ENCODE measurements at places on chromosomes 1 and 21.

- DNase-seq, result no peak
These were observed 67.4 kb upstream of the SIPA1L2 start for GRCh38 chr1:232697187-232697822.

- DNase-seq, result no peak
These were observed 44.7 kb downstream of the SLC30A10 start for GRCh38 chr1:219883400-219884332.

- no peak for DNase-seq
These were observed 137.7 kb downstream of the SETD4 start for GRCh38 chr21:35922618-35923017.

DNA sequence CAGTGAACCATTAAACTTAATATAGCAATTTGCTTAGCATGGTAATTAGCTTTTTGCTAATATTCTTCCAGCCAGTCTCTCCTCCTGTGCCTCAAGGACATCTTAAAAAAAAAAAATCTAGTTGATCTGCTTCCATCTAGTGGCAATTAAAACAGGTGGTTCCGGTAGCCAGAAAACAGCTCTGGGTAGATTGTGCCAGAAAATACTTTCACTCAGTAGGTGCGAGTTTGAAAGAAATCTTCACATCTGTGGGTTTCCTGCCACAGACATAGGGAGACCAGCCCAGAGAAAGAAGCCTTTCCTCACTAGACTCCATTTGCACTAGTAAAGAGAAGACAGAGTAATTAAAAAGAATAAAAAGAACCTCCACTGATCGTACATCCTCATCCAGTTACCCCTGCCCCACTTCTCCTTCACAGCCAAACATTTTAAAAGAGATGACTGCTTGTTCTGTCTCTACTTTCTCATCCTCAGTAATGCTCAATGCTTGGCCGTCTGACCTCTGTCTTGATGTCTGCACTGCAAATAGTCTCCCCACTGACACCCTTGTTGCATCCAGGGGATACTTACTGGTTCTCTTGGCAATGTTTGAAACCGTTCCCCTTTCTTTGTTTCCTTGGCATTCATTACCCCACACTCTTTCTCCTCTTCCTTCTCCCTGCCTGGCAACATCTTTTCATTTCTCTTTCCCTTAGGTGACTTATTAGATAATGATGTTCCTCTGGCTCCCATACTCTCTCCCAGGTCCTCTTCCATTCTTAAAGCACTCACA lies 16.9 kb downstream of the SELL start:
- no peak for DNase-seq

DNA sequence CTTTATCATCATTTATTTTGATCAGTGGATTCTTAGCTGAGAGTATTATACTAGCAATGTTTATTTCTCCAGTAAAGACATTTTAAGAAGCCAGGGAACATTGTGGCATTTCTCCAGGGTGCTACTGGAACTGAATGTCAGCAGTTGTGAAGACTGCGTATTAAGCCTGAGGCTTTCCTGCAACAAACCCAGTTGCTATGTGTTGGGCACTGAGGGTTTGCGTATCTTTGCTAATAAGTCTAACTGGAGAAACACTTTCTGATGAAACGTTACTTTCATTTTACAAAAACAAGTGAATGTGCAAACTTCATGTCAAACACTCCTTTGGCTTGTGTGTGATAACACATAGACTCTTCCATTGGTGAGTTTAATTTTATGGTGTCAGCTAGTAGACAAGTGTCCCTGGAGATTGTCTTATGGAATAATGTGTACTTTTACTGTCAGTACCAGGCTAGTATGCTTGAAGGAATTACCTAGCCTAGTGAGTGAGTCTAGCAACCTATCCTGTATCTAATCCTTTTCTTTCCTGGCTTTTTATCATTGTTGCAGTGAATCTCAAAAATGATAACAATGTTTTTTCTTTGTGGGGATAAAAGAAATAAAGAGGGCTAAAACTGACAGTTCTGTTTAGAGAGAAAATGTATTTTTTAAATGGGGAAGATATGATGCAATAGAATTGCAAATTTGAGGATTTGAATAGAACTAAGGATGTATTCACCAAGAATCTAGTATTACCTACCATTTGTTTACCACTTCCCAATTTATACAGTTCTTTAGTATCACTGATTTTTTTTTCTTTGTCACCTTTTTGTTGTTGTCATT lies 70.1 kb downstream of the MTR start:
- no peak for DNase-seq

DNA sequence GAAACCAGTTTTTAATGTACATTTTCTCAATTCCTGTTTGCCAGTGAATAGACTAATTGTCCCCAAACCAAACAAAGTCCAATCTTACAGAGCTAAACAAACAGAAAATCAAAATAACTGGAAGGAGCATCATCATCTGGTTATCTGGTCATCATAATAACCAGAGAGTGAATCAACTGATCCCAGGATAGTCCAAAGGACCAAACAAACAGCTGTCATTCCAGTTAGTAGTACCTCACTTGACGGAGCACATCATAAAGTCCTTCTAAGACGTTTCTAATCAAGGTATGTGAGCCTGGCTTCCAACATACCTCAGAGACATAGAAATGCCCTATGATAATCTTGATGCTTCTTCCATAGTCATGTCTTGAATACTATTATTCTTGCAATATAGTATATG lies 240.5 kb downstream of the LTN1 start:
- DNase-seq, result no peak

GRCh38 chr1:242890192-242890741 lies 364.8 kb downstream of the CEP170 start:
- no peak for DNase-seq

DNA sequence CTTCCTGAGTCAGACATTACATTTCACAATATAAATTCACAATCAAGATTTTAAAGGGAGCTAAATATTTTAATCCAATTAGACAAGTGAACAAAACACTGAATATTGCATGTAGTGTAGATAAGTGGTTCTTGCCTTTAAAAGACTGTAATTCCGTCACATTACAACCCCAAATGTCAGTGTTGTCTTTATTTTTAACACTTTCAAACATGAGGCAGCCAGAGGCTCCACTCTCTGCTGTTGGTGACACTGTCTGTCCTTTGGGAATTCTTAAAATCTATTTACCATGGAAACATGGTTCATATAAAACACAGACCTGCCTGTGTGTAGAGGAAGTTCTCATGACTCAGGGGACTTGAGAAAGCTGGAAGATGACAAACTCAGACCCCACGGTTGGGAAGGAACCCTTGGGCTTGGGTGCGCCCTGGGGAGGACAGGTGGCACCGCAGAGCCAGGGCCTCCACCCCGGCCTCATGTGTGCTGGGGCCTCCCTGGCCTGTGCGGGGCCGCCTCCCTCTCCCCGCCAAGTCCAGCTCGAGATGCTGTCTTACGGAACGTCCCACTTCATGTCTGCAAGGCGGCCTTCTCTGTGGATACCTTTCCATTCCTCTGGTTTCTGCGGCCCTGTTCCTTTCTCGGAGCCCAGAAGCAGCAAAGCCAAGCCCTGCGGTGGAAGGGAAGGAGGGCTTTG lies 239.0 kb downstream of the SDCCAG8 start:
- no peak for DNase-seq

GRCh38 chr21:18157406-18157805 lies 87.2 kb upstream of the CHODL start:
- no peak for DNase-seq

GRCh38 chr1:225923381-225923691 lies 714 bp downstream of the PYCR2 start:
- DNase-seq, result no peak

DNA sequence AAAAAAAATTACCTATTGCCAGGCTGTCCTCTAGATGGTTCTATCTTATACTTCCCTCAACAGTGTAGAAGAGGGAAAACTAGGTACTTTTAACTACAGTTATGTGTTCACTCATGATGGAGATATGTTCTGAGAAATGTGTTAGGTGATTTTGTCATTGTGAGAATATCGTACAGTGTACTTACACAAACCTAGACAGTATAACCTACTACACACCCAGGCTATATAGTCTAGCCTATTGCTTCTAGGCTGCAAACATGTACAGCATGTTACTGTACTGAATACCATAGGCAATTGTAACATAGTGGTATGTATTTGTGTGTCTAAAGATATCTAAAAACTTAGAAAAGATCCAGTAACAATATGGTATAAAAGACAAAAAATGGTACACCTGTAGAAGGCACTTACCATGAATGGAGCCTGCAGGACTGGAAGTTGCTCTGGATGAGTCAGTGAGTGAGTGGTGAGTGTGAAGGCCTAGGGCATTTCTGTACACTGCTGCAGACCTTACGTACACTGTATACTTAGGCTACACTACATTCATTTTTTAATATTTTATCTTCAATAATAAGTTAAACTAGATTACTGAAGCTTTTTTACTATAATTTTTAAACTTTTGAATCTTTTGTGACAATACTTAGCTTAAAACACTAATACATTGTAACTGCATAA lies 13.2 kb downstream of the MGST3 start:
- no peak for DNase-seq

GRCh38 chr1:226641671-226642231 lies 93.2 kb downstream of the STUM start:
- no peak for DNase-seq

GRCh38 chr1:54010415-54011117 lies 7.4 kb downstream of the LDLRAD1 start:
- no peak for DNase-seq

GRCh38 chr1:208187499-208188041 lies 56.6 kb downstream of the PLXNA2 start:
- no peak for DNase-seq

DNA sequence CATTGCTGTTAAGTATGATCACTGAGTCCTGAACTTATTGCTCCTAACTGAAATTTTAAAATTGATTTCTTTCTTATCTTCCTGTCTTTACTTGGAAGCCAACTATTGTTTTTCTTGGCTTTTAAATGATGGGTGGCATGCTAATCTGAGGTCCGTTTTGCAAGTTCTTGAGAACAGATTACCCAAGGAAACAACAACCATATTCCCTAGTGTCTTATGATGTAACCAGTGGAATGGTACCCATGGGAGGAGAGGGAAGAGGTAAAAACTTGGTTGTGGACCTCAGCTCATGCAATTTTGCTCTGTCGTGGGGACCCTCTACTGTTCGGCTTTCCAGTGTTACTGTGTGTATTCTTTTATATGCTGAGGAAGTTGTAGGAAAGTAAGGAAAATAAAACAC lies 454.8 kb upstream of the ADAMTS5 start:
- DNase-seq, result no peak

- no peak for DNase-seq
These were observed 34.3 kb downstream of the XKR8 start for GRCh38 chr1:27994060-27994459.

GRCh38 chr1:158059984-158060383 lies 66.5 kb downstream of the KIRREL1 start:
- no peak for DNase-seq

DNA sequence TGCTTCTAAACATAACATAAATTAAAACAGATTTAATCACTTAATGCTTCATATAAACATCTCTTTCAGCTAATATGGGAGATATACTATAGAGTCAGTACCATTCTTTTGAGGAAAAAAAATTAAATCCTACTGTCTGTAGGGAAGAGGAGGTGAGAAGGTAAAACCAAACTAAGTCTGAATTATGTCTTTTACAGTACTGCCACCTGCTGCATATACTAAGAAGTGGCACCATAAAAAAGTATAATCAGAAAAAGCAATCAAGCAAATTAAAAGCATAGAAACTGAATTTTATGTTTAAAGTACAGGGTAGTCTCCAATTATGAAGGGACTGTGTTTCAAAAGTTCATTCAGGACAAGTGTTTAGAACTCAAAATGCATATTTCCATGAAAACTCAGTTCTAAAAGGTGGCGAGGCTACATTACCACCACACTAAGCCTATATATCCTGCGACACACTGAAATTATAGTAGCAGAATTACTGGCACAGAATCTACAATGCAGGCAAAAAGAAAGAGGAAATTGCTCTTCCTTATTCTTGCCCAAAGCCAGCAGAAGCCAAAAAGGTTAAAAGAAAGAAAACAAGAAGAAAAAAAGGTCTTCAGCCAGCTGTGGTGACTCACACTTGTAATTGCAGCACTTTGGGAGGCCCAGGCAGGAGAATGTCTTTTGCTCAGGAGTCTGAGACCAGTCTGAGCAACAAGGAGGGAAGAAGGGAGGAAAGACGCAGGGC lies 9.0 kb downstream of the NSL1 start:
- no peak for DNase-seq

- DNase-seq, result no peak
These were observed 729 bp upstream of the CDCA8 start for GRCh38 chr1:37691497-37692077.

DNA sequence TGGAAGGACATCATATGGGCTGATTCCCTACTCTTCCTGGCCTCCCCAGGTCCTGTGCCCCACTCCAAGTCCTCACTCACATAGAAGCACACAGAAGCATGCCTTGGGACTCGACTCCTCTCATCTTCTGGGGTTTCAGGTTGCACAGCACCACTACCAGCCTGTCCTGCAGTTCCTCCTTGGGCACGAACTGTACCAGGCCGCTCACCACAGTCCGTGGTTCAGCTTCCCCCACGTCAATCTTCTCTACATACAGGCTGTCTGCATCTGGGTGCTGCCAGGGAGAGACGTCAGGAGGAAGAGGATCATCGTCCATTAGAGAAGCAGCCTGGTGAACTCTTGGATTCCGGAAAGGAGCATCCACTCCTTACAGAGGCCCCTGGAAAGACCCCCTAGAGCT lies 37.2 kb downstream of the YARS1 start:
- no peak for DNase-seq

DNA sequence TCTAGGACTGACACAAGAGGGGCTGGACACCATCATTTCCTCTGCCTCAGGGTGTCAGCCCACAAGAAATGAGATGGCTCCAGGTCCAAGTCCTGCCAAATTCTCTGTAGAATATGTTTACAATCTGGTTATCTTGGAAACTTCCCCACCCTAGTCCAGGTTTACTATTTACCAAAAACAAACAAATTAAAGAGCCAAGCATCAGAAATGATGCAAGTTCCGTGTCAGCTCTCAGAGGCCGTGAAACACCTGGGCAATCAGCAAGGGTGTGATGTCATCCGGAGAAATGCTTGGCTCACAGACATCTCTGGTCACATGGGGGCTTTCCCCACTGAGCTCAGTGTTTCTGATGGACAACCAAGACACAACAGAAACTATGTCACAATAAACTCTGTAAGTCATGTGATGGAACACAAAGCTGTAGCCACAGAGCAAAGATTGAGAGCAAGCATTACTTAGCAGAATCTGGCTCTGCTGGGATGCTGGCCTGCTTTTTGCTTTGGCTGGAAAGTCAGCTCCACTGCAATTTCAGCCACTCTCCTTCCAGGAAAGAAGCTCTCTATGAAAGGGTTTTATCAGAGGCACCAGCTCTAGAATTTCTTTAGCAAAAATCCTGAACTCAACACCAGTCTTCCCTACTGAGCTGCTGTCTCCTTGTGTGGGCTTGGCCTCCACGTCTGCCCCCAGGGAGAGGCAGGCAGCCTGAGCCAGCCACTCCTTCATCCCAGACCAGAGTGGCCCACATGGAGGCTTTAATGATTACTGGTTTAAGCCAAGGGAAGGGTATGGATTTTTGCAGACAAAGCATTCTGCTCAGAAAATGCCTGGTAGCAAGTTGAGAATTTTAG lies 55.9 kb downstream of the NENF start:
- DNase-seq, result no peak

All from activated CD8-positive, alpha-beta memory T cell treated with anti-CD3 and anti-CD28 coated beads for 4 hours (primary cell).